A549 treated with RU486 at 1 μM for 4 hours (cell line): ENCODE measurements at places on chromosomes 7 and 10. TPM values are rescaled to one million over a fixed set of nuclear protein-coding genes. Genes with fewer than 3 reads are reported as not detected.

Gene ITGB8
- 0.82 to 1.2 TPM (median 0.95 TPM) in 5 replicates for total RNA-seq

Gene EGFR
- 73.4 to 128 TPM (median 117 TPM) in 5 replicates for total RNA-seq

Gene HNRNPA2B1
- 990 to 1,517 TPM (median 1,279 TPM) in 5 replicates for total RNA-seq

Gene GIMAP7
- total RNA-seq: not detected in 5 replicates

Gene SDK1
- total RNA-seq: 0.31 to 0.74 TPM (median 0.37 TPM) in 5 replicates

Gene PRLHR
- total RNA-seq: not detected in 5 replicates

Gene ANKRD26
- 0.98 to 4.0 TPM (median 2.9 TPM) in 5 replicates for total RNA-seq

Gene CCDC136
- total RNA-seq: 1.6 to 3.2 TPM (median 2.4 TPM) in 5 replicates

Gene LRRN3
- total RNA-seq: 0.07 to 0.08 TPM in 2 of 5 replicates, not detected in the others

Gene PRKG1
- total RNA-seq: not detected in 5 replicates

Gene AP3M1
- 23.9 to 33.9 TPM (median 31.7 TPM) in 5 replicates for total RNA-seq

Gene ZNF488
- total RNA-seq: 11.0 to 14.8 TPM (median 12.9 TPM) in 5 replicates

Gene NUTM2A
- 0.09 to 0.10 TPM in 2 of 5 replicates, not detected in the others for total RNA-seq

Gene EBF3
- total RNA-seq: 0.08 to 0.21 TPM (median 0.15 TPM) in 5 replicates

Gene UPK3BL2
- 1.6 to 2.3 TPM (median 2.0 TPM) in 5 replicates for total RNA-seq
